ENCODE measurements at places on chromosomes 7 and 10. TPM values are rescaled to one million over a fixed set of nuclear protein-coding genes. Genes with fewer than 3 reads are reported as not detected.

Gene SFMBT2
- polyA plus RNA-seq, result 3.4 TPM

DNA sequence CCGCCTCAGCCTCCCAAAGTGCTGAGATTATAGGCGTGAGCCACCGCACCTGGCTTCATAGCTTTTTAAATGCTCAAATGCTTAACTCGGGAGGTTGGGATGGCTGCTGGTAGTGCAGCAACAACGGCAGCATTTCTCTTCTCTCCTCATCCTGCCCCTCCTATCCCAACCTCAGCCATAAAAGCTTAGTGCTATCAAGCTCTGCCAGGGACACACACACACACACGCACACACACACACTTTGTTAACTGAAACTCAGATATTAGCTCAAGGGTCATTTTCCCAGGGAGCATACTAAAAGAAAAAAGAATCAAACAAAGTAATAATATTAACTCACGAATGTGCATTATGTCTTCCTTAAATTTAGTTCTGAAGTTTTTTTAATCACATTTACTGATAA is 63.0 kb upstream of the HPS1 start:
- DNase-seq, result peak; percentile 16

DNA sequence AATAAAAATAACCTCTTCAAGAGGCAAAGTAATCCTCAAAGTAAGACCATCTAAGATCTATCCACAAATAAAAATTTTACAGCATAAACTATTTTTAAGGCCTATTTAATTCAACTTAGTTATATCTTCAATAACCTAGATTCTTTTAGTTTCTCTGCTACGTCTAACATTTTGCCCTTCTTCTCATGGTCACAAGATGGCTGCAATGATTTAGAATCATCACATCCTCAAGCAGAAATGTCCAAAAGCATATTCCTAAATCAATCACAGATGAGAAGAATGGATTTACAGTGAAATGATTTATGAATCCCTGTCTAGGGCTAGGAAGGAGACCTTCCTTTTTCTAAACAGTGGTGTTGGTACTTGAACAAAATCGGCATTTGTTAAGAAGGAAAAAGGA is 304.7 kb downstream of the ARHGAP12 start:
- DNase-seq, result no peak

- no peak for DNase-seq
These were observed 52.7 kb upstream of the LAMB1 start for GRCh38 chr7:108055611-108056021.

Gene OAT
- polyA plus RNA-seq, result 57.1 TPM

Gene ASIC3
- polyA plus RNA-seq, result 3.2 TPM

Gene GALNT17
- 2.8 TPM for polyA plus RNA-seq

DNA sequence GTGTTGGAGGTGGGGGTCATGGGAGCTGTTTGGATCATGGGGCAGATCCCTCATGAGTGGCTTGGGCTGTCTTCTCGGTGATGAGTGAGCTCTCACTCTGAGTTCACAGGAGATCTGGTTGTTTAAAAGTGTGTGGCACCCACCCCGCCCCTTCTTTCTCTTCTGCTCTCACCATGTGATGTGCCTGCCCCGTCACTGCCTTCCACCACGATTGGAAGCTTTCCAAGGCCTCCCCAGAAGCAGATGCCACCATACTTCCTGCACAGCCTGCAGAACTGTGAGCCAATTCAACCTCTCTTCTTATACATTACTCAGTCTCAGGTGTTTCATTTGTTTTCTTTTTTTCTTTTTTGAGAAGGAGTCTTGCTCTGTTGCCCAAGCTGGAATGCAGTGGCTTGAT is 170.0 kb downstream of the PTPN20 start:
- DNase-seq, result no peak

- no peak for DNase-seq
These were observed 94.8 kb upstream of the CDK13 start for GRCh38 chr7:39855325-39855674.

DNA sequence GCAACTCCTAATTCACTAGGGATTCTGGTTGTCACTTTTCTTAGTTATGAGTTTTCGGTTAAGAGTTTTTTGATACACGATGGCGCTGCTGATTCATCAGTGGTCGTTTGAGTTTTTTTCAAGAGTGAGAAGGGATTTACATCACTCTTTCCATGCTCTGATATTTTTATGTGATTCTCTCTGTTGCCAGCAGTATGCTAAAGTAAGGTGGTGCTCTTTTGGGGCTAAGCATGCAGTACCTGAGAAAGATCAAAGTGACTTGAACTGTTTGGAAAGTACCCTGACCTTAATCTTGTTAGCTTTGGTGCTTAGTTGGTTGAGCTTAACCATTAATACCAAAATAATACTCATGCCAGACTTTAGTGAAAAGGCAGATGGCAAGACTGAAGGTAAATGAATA is 28.1 kb downstream of the STAMBPL1 start:
- DNase-seq, result no peak

Gene EPO
- not detected for polyA plus RNA-seq

DNA sequence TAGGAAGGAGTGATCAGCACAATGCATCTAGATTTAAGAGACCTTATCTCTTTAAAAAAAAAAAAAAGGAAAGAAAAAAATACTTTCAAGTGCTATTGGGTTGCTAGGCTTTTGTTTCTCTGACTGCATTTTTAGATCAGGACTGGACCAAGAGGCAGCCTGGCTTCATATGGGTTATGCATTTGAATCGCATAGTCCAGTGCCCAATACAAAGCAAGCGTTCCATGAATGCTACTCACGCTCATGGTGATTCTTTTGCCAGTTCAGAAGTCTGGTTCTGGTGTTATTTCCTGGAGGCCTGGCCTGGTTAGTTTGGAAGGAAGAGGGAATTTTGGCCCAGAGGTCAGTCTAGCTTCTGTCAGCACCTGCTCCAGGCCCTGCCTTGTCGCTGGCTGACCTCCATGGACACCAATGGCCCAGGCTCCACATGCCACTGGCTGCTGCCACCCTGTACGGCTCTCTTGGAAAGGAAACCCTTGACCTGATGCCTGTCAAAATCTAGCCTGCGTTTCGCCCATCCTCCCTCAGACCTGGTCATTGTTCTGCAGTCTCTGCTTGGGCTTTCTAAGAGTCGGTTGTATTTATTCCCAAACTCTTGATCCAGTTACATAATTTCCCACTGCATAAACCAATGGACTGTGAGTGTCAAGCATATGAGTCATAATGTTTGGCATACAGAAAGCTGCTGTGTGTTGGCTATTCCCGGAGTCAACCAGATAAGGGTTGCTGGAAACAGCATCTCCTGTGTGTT is 74.3 kb upstream of the MKX start:
- DNase-seq, result peak; percentile 63

Gene KIAA1217
- 13.0 TPM for polyA plus RNA-seq

Gene NKX2-3
- not detected for polyA plus RNA-seq

- DNase-seq, result peak; percentile 79
These were observed 235.7 kb downstream of the AGMO start for GRCh38 chr7:15326044-15326644.

DNA sequence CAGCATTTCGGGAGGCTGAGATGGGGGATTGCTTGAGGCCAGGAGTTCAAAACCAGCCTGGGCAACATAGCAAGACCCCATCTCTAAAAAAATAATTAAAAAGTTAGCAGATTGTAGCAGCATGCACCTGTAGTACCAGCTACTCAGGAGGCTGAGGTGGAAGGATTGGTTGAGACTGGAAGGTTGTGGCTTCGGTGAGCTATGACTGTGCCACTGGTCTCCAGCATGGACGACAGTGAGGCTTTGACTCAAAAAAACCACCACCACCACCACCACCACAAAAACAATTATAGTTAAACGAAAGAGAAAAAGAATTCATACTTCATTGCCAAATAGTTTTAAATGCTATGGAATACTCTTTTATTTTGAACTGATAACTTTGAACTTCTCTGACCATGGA is 63.4 kb downstream of the VTI1A start:
- DNase-seq, result no peak

Gene PIK3CG
- 3.5 TPM for polyA plus RNA-seq
